ENCODE measurements at places on chromosomes 2 and 18.

GRCh38 chr2:17892770-17893534, 14.5 kb downstream of the KCNS3 start:
- no peak for DNase-seq

GRCh38 chr2:19078709-19079108, 279.7 kb downstream of the OSR1 start:
- no peak for DNase-seq

- DNase-seq: no peak
These were observed 10.8 kb upstream of the COX7A2L start for GRCh38 chr2:42371611-42372473.

- DNase-seq: no peak
These were observed 30.0 kb upstream of the HS6ST1 start for GRCh38 chr2:128348701-128349100.

DNA sequence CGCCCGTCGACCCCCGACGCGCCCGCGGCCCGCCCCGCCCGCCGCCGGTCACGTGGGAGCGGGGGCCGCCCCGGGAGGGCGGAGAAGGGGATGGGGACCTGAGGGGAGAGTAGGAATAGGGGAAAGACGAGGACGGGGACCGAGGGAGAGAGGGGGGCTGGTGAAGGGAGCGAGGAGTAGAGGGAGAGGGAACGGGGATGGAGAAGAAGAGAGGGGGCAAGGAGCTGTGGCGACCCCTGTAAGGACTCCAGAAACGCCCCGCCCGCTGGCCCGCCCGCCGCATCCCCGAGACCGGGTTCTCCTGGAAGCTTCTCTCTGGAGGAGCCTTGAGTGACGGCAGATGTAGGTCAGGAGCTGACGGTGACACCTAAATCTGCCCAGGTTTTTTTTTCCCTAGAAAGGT, 615 bp downstream of the ADNP2 start:
- DNase-seq: peak; percentile 36

All from activated CD4-positive, alpha-beta T cell treated with anti-CD3 and anti-CD28 coated beads, Interleukin-10, Interleukin-2, amounts not matched to agents 100 ng/mL and 50 ng/mL, durations not matched to agents 16 hours and 8 hours (primary cell).